ENCODE measurements at places on chromosomes 4 and X.

DNA sequence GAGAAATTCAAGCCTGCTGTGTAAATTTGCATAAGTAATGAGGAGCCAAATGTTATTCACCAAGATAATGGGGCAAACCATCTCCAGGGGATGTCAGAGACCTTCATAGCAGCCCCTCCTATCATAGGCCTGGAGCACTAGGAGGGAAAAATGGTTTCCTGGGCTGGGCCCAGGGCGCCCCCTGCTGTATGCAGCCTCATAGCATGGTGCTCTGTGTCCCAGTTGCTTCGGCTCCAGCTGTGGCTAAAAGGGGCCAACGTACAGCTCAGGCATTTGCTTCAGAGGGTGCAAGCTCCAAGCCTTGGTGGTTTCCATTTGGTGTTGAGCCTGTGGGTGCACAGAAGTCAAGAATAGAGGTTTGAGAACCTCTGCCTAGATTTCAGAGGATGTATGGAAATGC, 859.3 kb downstream of the RPA4 start:
- peak; percentile 2 for DNase-seq

GRCh38 chr4:38184404-38184803, 224.2 kb downstream of the PTTG2 start:
- DNase-seq = no peak

DNA sequence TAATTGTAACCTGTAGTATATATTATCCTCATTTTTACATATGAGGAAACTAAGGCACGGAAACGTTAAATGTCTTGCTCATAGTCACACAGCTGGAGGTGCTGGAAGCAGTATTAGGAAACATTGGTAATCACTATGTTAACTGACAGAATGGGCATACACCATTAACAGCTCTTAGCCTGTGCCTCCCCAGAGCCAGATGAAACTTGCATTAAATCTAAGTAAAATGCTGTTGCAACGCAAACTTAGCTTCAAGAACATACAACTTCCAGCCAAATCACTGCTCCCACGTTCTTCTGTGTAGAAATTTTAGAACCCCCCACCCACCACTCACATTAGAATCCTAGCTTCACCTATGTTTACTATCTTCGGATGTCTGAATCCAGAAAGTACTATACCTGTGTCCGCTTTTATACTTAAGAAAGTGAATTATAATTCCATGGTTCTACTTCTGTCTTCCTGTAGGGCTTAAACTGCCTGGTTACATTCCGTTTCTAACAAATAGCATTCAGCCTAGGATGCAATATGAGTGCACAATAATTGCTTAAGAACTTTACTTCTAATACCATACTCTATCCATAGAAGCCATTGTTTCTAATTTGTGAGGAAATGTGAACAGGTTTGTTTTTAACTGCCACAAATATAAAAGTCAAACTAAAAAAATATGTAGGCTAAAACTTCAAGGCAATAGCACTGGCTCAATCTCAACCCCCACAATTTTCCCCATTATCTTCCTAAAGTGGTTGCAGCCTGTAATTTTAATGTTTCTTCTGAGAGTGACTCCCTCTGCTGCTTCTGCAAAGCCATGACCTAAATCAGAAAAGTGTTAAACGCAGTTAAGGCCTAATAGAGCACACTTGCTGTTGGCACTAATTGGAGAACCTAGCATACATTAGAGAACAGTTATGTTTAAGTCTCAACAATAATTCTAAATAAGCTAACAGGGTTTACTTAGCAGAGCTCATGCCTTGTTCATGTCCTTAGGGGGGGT, 4.4 kb downstream of the UNC5C start:
- DNase-seq = peak; percentile 16

DNA sequence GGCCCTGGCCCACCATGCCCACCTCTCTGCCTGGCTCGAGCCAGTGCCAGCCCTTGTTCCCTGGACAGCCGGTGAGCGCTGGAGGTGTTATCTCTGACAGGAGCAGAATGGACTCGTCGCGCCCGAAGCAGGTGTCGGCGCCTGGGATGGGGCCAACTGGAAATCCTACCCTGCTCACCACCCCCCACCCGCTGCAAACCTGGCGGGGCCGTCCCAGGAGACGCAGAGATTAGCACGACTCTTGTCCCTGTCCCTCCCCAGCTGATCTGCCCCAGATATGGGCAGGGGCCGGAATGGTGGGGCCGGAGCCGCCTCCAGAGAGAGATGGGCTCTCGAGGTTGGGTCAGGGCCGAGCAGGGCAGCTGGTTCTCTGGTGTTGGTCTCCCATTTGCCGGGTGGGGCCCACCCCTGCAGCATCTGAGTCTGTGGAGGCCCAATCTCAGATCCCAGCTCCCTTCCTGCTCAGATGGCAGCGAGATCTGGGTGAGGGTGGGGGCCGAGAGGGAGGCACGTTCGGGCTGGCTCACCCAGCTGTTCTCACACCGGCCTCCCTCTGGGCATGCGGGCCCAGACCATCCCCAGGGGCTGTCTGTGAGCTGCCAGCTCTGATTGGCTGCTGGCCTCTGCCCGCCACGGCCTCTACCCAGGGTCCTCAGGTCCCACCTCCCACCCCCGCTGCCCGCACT, 20.1 kb upstream of the FGFR3 start:
- peak; percentile 58 for DNase-seq

DNA sequence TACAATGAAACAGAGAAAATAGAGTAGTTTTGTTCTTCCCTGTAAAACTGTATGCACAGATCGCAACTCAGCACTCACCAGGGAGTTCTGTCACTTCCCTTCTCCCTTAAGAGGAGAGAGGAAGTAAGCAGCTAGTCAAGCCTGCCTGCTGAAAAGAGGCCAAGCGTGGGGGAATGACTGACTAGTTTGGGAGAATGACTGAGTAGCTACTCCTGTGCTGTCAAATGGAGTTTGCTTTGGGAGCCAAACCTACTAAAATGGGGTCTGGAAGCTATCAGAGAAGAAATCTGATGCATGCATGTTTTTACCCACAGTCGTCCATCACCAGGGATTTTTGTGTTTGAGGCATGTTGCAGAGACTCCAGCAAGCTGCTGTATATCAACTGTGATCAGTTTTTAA, 54.6 kb upstream of the LHFPL1 start:
- peak; percentile 20 for DNase-seq

GRCh38 chr4:162274354-162274753, 110.6 kb upstream of the FSTL5 start:
- peak; percentile 35 for DNase-seq

DNA sequence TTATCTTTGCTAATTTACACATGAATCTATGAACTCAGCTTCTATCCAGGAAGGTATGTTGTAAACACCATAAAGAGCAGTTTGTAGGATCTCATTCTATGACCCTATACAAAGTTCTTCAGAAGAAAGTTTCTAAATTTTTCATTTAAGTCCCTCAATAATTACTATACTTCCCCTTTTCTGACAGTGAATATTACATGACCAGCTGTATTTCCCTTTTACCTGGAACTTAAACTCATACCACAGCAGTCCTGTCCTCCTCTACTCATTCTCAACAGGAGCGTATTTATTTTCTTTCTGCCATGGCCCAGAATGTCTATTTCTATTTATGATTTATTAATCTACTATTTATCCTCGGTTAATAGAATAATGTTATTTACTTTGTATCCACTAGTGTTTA, 15.8 kb downstream of the RASGEF1B start:
- DNase-seq = peak; percentile 40

DNA sequence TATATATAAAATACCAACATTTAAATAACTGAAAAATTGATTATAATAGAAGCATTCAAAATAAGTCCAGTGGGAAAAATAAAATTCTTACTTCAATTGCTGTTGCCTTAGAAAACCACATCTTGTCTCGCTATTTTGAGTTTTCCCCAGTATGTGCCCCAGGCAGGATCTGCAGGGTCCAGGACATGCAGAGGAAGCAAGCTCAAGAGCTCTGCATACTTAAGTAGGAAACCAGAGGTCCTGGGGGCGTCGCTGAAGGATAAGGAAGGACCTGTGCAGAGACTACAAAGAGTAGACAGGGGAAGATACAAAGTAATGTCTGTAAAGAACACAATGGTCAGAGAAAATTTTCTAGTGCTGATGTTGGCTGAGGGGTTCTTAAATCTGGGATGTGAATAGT, 310.5 kb upstream of the EMCN start:
- no peak for DNase-seq

DNA sequence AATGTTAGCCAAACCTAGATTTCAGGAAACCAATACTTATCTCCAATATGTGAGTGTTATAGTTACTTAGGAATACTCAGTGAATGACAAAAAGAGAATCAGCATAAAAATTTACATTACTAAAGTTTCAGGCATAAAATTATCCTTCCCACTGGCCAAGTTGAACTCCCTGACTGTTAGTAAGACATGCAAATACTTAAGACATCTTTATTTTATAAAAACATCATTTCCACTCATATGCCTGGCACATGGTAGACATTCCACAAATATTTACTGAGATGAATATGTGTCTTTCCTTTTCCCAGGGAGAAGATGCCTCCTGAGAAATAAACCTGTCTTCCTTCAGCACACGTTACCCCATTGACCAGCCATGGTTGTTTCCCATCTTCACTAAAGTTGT, 7.3 kb downstream of the VEGFD start:
- no peak for DNase-seq

DNA sequence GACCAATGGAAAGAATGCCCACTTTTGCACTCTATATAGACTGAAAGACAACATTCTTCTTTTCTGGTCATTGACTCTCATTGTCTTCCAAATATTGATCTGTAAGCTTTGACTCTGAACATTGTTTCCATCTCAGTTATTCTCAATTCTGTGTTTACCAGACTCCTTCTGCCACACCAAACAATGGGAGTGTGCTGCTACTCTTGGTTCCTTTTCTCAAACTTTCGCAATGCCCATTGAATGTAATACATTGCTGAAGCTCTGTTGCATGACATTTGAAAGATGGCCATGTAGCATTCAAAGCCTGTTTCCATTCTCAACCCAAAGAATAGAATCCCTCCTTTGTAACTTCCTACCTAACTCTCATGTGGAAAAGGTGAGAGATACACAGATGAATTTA, 136.2 kb downstream of the BTC start:
- no peak for DNase-seq

DNA sequence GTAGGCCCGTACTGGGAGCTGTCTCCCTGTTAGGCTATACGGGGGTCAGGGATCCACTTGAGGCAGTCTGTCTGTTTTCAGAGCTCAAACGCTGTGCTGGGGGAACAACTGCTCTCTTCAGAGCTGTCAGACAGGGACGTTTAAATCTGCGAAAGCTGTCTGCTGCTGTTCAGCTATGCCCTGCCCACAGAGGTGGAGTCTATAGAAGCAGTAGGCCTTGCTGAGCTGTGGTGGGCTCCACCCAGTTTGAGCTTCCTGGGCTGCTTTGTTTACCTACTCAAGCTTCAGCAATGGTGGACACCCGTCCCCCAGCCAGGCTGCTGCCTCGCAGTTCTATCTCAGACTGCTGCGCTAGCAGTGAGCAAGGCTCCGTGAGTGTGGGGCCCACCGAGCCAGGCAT, 27.3 kb upstream of the PHEX start:
- no peak for DNase-seq

DNA sequence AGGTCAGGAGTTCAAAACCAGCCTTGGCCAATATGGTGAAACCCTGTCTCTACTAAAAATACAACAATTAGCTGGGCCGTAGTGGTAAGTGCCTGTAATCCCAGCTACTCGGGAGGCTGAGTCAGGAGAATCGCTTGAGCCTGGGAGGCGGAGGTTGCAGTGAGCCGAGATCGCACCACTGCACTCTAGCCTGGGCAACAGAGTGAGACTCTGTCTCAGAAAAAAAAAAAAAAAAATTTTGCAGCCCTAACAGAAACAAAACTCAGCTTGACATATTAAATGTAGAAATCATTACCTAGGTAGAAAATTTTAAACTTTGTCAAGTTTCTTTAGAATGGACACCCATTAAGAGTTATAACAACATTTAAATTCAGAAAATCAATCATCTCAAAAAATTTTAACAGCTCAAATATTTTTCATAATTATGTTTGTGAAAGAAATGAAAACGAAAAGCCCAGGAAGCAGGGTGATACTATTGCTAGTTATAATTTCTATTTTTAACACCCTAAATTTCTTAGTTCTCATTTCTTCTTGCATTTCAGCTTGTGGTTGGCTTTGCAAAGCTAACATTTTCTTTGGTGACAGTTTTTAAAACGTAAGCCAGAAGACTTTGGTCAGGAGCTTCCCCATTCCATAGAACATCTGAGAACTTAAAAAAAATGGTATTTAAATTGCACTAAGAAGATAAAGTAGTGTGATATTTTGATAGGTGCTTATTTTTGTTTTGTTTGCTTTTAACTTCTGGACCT, 33.3 kb upstream of the RBBP7 start:
- peak; percentile 47 for DNase-seq

DNA sequence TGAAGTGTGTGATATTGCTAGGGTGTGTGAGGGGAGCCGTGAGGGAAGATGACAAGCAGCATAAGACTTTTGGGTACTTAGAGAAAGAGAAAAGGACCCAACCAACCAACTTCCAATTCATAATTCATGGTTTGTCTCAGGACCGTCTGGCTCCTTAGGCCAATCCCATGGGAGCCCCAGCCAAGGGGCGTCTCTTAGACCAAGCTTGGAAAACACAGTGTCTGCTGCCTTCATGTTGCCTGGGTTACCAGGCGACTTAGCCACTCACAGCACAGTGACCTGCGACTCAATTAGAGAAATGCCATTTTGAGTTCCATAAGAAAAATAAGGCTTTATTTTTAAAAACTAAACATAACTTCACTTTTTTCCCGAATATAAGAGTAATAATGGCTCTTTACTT, 32.7 kb downstream of the BST1 start:
- no peak for DNase-seq

GRCh38 chrX:139739138-139739537, 31.2 kb upstream of the MCF2 start:
- no peak for DNase-seq

GRCh38 chr4:180625653-180626052, 1617.5 kb upstream of the TENM3 start:
- DNase-seq = no peak

DNA sequence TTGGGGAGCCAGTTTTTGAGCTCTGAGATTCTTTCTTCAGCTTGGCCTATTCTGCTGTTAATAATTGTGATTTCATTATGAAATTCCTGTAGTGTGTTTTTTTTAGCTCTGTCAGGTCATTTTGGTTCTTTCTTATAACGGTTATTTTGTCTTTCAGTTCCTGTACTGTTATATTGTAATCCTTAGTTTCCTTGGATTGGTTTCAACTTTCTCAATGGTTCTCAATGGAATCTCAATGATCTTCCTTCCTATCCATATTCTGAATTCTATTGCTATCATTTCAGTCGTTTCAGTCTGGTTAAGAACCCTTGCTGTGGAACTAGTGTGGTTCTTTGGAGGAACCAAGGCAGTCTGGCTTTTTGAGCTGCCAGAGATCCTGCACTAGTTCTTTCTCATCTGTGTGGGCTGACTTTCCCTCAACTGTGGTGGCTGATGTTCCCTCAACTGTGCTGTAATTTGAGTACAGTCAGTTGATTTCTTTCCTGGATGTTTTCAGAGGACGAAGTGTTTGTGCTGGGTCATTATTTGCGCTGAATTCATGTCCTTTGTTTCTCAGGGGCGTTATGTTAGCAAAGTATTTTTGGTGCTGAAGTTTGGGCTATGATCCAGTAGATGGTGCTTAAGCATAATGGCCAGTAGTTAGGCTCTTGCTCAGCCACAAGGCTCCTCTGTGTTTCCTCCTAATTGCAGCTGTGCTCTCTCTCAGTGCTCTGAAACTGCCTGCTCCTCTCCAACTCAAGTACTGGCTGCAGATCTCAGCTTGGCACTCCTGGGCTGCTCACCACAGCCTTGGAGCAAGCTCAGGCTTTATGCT, 27.5 kb downstream of the ENPEP start:
- no peak for DNase-seq

All from hematopoietic multipotent progenitor cell treated with erythropoietin and hydrocortisone succinate and interleukin-3 and kit ligand, for 4 days (in vitro differentiated cells).